ENCODE measurements at places on chromosomes 11 and 22.

DNA sequence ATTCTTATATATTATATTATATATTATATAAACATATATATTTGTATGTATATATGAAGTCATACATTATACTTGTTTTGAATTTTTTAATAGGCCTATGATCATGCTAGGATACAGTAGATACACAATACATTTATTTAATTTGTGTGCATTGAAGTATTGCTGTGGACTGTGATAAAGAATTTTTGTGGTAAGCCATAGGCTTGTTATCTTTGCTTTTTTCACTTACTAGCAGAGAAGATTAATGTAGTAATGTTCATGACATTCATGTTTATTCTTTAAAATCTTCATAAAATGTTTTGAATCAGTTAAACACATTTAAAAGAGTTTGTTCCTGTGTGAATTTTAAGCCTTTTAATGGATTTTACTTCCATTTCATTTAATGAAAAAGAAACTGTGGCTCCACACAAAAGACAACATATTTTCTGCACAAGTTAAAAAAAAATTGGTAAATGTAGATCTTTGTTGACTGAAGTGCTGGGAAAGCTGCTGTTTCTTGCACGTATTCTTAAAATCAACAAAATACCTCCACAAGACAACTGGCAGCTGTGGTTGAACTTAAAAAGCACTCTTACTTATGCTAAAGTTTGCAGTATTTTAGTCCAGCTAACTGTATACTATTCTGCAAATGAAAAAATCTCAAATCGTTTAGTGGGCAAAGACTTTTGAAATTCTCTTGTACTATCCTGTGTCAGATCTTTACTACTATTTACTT, 156.2 kb downstream of the TMEM135 start:
- DNase-seq: no peak

GRCh38 chr11:11988099-11988651, 20.3 kb downstream of the DKK3 start:
- no peak for DNase-seq

GRCh38 chr22:37054056-37054395, 2.5 kb downstream of the KCTD17 start:
- no peak for DNase-seq

DNA sequence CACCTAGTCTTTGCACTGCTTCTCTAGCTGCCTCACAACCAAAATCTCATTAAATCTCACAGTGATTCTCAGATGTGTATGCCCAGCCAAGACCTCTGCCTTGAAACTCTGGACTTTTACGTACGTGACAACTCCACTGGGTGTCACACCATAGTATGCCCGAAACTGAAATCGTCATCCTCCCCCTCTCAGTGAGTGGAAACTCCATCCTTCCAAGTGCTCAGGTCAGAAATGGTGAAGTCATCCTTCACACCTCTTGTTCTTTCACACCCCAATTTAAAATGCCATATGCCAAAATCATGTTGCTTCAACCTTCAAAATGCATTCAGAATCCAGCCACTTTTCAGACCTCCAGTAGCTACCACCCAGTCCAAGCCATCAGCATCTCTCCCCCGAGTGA, 42.5 kb downstream of the SFI1 start:
- DNase-seq: no peak

- DNase-seq: no peak
Measured at GRCh38 chr11:75851203-75851602, 36.2 kb downstream of the UVRAG start.

- no peak for DNase-seq
Measured at GRCh38 chr22:40594924-40595323, 41.6 kb downstream of the MRTFA start.

GRCh38 chr22:19113429-19113828, 8.8 kb downstream of the DGCR2 start:
- no peak for DNase-seq

GRCh38 chr11:70860888-70861287, 391.5 kb downstream of the SHANK2 start:
- DNase-seq: no peak

DNA sequence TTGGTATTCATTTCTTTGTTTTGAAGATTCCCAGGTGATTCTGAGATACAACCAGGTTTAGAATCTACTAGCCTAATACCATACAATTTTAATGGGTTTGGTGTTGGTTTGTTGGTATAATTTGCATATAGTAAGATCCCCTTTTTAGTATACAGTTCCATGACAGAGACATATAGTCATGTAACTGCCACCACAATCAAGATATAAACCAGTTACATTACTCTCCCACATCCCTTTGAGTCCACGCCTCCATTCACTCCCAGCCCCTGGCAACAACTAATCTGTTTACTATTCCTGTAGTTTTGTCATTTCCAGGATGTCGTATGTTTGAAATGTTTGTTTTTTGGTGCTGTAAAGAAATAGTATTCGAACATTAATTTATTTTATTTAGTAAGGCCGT, 4.3 kb downstream of the ASRGL1 start:
- no peak for DNase-seq

Data from stimulated activated CD4-positive, alpha-beta T cell treated with anti-CD3 and anti-CD28 coated beads, Interleukin-1b, Interleukin-23, amount 100 ng/mL, for 1 hour (primary cell).